ENCODE measurements at places on chromosomes 2 and 18.

DNA sequence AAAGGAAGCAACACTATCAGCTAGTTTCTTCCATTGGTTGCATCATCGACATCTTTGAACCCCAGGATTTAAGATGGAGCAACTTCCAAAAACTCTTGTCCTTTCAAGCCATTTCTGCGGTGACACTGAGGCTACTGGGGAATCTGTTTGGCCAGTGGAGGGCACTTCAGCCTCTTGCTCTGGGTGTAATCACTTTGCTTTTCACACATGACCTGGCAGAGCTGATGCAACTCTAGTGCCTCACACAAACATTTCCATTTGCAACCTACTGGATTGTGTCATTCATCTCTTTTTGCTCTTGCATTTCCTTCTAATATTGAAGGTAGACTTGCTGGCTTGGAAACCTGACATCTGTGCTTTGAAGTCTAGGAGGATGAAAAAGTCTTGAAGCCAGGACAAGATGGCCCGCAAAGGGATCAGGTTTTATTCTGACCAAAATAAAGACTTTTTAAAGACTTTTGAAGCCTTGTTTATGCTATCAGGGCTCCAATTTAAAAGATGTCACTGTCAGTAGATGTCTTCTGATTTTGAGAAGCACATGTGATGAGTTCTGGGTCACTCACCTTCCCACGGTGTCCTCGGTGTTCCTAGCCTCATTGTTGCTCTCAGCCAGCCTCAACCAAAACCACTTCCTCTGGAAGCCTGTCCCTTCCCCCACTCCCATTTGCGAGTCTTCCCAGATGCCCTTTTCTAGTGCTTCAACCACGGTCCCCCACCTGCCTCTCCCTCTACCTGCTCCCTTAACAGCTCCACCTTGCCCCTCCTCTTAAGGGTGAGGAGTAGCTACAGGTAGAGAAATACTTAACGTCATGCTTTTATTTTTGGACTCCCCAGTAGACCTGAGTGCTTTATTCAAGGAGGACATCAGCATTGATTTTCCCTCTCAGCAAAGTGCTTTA, 69.7 kb upstream of the KCNE4 start:
- no peak for DNase-seq

- DNase-seq, result no peak
These were observed 249.3 kb upstream of the AGAP1 start for GRCh38 chr2:235244255-235245220.

DNA sequence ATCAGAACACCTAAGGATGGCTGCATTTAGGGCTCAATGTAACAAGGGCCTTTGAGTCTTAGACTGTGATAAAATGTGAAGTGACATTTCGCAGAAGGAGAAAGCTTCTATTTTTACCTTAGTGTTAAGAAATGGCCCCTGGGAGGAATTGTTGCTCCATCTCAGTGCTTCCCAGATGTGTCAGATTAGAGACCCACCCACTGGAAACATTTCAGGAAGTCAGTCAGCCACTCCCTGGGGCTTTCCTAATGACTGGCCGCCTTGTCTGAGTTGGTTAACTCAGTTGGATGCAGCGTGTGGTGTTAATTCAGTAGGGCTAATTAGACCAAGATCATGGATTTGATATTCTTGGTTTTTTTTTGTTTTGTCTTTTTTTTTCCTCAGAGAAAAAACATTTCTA, 355.9 kb downstream of the PIK3C3 start:
- DNase-seq, result no peak

GRCh38 chr2:75010571-75010970, 52.1 kb downstream of the POLE4 start:
- no peak for DNase-seq

DNA sequence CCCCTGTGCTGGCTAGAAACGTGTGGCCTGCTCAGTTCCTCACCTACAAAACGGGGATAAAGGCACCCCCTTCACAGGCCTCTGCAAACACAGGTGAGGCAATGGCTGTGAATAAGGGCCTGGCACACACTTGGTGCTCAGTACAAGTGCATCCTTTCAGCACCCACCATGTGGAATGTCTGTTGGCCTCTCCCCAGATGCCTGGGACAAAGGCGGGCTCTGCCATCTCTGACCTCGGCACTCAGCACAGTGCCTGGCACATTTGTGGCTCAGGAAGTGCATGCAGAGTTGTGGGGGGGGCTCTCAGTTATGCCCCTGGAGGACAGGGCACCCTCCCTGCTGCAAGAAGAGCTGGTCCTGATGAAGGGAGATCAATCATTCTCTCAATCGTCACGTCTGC, 224.6 kb upstream of the RAB6C start:
- DNase-seq, result no peak

- no peak for DNase-seq
These were observed 5.7 kb upstream of the KLHL29 start for GRCh38 chr2:23379220-23379695.

- no peak for DNase-seq
These were observed 40.1 kb downstream of the EPB41L3 start for GRCh38 chr18:5503740-5504139.

DNA sequence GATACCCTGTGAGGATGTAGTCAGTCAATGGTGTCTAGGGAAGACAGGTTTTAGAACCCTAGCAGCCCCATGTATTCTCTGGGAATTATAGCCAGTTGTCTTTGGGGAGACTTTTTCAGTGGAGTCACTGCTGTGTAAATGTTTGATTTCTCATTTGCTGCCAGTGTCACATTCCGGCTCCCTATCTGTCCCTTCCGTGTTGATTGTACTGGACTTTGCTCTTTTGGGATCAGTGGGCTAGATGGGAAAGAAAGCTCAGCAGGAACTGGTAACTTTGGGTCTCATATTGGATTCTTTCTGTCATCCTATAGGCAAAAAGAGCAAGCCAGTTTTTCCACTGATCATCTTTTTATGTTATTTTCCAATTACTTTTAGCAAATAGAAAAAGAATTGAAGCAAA, 70.1 kb downstream of the GTF3C3 start:
- no peak for DNase-seq

DNA sequence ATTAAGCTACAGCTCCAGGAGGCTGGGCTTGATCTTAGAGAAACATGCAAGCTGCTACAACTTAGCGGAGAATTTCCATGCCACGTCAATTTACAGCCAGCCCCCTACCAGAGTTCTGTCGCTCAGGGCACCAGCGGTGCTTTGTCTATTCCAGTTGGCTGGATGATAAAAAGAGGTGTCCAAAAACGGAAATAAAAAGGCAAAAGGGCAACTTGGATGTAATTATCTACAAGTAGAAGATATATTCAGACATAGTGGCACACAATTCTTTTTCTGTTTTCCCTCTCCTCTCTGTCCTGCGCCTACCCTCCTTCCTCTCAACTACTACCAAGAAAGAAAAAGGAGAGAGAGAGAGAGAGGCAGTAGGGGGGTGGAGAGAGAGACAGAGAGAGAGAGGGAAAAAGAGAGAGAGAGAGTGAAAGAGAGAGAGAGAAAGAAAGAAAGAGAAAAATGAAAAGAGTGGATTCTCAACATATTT, 363 bp upstream of the RFTN2 start:
- no peak for DNase-seq

GRCh38 chr2:206855585-206856433, 83.5 kb upstream of the CPO start:
- no peak for DNase-seq

GRCh38 chr2:128425216-128425615, 106.5 kb upstream of the HS6ST1 start:
- no peak for DNase-seq

- no peak for DNase-seq
These were observed 3.1 kb downstream of the GORASP2 start for GRCh38 chr2:170932166-170932565.

DNA sequence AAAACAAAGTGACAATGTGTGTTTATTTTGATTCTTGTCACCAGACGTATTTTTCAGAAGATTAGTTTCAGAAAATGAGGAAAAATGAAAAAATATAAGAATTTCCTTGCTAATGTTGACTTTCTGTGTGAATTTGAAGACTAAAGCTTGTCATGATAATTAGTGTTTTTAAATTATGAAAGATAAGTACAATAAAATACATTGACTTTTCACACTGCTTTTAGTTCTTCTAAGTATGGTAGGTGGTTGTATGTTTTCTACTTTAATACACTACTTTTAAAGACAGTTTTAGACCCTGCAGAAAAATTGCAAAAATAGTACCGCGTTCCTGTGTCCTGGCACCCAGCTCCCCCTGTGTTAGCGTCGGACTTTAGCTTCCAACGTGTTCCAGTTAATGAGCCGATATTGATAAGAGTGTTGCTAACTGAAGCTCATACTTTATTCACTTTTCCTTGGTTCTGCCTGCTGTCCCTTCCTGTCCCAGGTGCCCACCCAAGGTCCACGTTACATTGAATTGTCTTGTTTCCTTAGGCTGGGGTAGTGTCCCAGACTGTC, 695 bp downstream of the RBFA start:
- no peak for DNase-seq

DNA sequence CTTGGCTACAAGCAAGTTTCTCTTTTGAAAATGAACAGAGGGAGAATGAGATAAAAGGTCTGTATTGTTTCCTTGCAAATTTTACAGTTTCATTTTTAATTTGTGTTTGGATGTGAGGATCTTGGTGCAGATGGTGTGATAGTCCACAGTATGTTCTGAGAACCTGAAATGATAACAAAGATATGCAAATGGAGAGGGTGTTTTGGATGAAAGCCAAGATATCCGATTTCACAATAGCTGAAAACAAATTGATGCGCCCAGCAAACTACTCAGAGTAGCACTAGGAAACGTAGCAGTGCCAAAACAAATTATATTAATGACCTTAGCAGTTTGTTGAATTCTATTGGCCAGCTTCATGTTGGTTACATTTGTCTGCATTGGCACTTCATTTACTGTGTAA, 683.5 kb downstream of the TMEM182 start:
- no peak for DNase-seq

DNA sequence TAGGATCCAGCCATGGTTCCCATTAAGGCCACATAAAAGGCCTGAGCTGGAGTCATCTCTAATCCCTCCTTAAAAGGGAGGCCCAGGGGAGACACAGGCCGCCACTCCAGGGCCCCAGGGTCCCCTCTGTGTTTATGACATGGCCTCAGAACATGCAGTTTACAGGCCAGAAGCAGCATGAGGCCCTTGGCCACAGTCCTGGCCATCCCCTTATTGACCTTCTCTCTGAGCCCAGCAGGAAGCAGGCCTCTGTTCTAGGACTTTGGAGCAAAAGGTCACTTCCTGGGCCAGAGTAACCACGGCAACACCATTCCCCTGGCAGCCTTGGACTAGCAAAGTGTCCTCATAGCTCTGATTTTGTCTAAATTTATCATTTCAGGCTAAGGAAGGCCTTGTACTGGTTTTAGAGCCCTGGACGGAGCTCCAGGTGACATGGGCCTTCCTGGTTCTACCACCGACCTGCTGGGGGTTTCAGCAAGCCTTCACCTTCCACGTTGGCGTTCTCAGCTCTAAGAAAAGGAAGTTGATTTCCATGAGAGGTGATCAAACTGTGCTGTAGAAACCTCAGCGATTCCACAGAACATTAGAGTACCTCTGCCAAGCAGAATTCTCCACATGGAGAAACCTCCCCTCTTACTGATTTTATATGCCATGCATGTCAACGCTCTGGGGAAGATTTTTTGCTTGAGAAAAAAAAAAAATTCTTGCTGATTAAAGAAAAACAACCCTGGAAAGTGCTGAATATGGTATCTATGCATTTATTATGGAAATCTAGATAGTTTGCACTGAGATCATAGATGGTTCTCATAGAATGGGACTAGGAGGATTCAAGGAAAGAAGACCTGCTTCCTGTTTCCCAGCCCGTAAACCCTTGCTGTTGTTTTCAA, 53.7 kb downstream of the HS1BP3 start:
- DNase-seq, result no peak

DNA sequence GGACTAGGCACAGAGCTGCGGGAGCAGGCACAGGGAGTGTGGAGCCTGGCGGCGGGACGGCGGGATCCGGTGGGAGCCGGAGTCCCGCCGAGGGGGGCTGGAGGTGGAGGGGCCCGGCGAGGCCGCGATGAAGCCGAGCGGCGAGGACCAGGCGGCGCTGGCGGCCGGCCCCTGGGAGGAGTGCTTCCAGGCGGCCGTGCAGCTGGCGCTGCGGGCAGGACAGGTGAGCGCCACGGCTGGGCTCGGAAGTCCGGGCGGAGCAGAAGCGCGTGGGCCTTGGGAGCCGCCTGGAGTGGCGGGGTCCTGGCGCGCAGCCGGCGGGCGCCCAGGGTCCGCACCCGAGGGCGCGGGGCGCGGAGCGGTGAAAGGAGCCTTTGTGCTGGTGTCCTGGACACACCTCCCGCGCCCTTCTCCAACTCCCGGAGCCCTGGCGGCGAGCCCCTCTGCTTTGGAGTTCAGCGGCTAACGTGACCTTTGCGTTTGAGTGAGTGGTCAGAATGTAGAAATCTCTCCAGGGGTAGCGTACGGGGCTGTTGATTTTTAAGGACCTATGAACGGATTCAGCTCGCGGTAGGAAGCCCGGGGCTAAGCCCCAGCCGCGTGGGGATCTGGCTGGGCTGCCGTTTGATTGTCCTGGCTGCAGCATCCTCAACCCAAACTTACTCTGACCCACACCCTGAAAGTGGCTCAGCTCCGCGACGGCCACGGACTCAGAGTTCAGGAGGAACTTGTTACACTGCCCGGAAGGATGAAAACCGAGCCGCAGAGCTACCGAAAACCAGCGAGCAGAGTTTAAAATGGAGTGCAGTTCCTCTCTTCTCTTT, 448 bp downstream of the IMPA2 start:
- DNase-seq, result no peak

DNA sequence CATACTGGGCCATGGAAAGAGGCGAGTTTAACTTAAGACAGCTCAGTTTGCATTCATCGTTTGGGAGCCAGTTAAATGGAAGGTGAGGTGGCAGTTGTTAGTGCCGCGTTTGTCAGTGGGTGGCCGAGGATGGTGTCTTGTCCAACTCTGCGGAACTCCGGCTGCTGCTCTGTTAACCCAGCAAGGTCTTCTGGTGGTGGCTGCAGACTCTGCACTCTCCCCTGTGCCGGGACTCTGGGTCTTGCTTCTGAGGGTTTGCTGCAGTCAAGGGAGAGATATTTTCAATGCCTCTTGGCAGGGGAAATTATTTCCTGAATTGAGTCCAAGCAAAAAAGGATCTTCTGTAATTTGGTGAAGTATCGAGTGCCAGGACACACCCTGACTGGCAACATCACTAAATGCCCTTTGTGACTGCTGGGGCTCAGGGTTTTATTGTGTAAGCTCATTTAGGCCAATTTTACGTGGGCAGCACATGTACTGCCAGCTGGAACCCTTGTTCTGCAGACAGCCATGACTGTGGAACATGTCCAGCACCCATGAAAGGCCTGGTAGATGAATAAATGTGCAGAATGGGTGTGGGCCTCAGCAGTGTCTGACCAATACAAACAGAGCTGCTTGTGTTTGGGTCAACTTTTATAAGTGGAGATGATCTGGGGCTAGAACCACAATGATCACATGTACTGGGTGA, 58.1 kb downstream of the IL1R2 start:
- DNase-seq, result no peak
